Activated T-helper 1 cell treated with anti-CD3 and anti-CD28 coated beads, Interleukin-12 subunit alpha, Interleukin-12 subunit beta, Interleukin-2, Interleukin-4 antibody, amounts not matched to agents 30 ng/mL and 10 ng/mL and 1 ng/mL, durations not matched to agents 14 hours and 24 hours and 36 hours (primary cell): ENCODE measurements at places on chromosomes 7 and 10. TPM values are rescaled to one million over a fixed set of nuclear protein-coding genes. Genes with fewer than 3 reads are reported as not detected.
A peak's percentile ranks its signal among the peaks of the same experiment; 100 is the strongest.

Gene PDZD7
- total RNA-seq, result 0.47 and 0.54 TPM in 2 replicates

Gene HMX2
- total RNA-seq, result not detected in 2 replicates

Gene RNF148
- not detected in 2 replicates for total RNA-seq

Gene NEURL1
- total RNA-seq, result 3.4 and 3.6 TPM in 2 replicates

Gene STEAP1B
- 0.16 TPM in 1 of 2 replicates, not detected in the other for total RNA-seq

Gene MACC1
- not detected in 2 replicates for total RNA-seq

Gene ANKRD2
- not detected in 2 replicates for total RNA-seq

Gene PLAU
- 0.37 and 0.60 TPM in 2 replicates for total RNA-seq

Gene PNLIPRP1
- not detected in 2 replicates for total RNA-seq

- DNase-seq, result no peak
Measured at GRCh38 chr7:43870316-43870715, 999 bp upstream of the MRPS24 start.

GRCh38 chr7:28708033-28708951 lies 249.8 kb downstream of the TRIL start:
- no peak for DNase-seq

GRCh38 chr7:159091480-159092475 lies 52.9 kb downstream of the VIPR2 start:
- DNase-seq, result no peak

DNA sequence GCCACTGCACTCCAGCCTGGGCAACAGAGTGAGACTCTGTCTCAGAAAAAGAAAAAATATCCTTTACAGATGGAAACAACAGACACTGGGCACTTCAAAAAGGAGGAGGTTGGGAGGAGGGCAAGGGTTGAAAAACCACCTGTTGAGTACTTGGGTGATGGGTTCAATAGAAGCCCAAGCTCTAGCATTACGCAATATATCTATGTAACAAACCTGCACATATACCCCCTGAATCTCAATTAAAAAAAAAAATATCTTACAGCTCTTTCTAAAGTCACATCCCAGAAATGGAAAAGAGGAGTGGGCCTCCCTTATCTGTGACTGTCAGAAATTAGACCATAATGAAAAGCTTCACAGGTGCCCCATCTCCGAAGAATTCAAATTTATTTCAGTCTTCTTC lies 12.1 kb downstream of the VIM start:
- DNase-seq, result no peak

DNA sequence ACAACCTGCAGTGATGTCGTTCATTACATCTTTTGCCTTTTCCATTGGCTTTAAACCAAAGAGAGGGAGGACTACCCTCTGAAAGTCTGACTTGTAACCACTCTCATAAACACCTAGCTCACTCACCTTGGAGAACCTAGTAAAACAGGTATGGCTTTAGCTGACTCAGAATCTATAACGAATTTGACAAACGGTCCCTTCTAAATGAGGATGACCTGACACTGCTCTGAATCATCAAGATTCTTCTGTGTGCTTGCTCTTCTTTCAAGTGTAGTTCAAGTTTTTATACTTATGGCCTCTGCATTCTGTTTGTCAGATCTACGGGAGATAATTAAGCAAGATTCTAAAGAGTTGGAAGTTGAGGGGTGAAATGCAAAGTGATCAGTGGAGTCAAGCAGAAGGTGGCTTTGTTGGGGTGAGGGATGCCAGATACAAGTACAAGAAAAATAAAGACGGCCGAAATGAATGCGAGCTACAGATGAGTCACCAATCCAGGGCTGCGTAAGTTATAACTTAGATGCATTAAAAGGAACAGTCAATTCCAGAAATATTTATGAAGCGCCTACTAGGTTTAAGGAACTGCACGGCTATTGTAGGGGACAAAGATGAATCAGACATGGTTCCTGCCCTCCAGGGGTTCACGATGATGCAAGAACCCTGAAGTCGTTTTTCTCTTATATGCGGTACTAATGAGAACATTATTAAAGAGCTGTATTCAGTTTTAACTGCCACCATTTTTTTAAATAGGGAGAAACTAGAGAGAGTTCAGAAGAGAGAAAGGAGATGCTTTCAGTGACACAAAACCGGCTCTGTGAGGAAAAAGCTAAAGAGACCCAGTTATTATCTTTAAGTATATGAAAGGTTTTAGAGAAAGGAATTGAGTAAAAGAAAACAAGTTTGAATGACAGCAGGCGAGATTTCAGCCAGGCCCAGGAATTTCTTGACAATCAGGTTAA lies 6.5 kb downstream of the HIPK2 start:
- DNase-seq, result no peak

DNA sequence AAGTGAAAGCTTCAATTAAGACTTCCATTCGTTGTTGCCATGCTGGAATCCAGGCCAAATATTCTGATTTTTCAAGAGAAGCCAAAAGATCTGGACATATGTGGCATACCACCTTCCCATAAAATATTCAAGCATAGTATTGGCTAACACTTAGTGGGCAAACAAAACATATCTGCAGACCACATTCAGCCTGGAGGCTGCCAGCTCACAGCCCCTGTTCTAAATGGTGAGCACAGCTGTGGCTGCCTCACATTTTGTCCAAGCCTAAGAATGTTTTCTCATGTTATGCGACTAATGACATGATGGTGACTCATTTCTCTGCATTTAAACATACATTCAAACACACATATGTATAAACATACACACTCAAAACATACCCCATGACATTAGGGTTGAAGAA lies 10.6 kb upstream of the CALU start:
- DNase-seq, result no peak

DNA sequence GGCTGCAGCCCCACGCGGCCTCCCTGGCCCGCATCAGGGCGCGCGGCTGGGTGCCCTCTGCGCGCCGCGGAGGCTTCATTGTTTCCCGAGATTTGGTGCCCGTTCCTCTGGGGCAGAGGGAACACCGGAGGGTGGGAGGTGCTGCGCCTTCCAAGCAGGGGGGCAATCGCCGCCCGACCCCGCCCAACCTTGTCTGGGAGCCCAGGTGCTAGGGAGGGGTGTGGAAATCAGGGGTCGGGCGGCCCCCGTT lies 1.0 kb upstream of the NRP1 start:
- no peak for DNase-seq

GRCh38 chr7:118153551-118154177 lies 30.3 kb upstream of the LSM8 start:
- DNase-seq, result no peak

DNA sequence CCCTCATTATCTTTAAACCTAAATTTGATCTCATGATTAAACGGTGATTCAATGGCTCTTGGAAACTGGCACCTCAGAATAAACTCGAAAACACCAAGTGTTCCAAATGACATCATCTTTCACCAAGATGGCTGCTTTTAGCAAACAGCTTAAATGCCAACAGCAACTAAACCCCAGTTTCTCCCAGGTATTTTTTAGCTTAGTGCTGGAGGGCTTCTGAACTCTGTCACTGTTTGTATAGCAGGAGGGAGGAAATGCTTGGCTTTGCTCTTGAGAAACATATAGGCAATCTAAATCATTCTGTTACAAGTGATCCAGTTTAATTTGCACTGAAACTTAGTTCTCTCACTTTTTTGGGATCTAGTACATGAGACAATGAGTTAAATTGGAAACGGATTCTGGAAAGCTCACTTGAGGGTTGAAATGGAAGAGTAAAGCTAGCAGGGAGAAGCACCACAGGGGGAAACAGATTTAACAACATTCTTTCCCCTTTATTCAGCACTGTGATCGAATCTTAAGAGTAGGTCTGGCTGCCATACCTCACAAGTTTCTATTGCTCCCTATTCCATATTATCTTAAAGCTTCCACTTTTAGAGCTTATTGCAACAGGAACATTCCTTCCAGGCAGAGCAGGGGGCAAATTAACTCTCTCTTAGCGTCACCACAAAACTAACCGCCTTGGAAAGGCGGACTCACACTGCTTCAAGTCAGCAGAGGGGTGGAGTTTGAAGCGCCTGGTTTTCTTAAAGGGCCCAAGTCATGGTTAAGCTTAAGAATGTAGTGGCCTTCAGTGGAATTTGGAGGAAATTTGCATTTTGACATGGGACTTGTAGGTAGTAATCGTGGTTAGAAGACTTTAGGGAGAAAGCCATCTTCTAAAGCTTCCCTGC lies 1.8 kb upstream of the CCDC6 start:
- peak; percentile 44 for DNase-seq

DNA sequence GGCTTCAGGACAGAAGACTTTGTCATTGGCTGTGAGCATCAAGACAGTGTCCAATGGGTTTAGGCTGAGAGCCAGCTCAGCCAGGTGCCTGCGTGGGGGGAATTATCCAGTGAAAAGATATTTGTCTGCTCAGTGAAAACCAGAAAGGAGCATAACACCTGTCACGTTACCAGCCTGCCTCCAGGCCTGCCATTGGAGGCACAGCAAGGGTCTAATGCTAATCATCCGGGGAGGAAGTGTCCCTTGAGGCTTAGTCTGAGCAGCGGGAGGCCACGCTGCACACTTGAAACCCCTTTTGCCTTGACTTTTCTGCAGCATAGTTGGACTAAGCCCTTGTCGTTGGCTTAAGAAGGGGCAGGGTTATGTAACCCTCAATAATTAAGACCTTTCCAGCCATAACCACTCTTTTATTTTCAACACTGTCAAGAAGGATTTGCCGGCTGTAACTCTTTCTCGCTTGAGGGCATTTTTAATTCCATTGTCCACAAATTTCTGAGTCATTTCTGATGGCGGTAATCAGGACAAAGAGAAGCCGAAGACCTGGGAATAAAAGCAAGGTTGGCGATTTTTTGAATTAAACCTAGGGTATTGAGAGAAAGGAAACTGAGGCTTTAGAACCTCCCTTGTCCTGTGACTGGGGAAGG lies 639.6 kb upstream of the FOXK1 start:
- DNase-seq, result no peak

DNA sequence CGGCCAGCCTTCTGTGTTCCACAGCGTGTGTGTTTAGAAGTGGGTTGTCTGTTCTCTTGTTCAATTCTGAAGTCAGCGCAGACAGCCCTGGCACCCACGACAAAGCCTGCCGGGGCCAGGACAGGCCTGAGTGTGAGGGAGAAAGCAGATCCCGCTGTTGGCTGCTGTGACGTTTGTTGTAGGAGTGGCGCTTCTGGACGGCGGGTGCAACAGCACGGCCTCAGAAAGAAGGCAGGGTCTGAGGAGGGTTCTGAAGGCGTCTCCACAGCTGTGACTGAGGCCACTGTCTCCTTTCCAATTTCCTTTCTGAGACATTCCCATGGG lies 76.2 kb downstream of the VIPR2 start:
- DNase-seq, result no peak

DNA sequence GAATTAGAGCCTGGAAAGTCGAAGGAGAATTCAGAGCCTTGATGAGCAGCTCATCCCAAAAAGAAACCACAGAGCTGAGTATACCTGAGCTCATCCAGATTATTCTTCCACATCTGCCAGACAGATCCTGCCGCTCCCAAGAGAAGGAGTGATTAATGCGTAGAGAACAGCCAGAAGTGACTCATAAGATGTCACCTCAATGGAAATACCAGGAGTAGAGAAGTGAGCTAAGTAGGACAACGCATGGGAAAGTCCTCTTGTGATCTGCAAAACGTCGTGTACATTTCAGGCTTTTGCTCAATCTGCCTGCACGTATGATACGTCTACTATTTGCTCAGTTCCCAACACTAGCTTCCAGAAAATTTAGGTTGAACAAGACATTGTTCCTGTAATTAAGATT lies 230.5 kb upstream of the AUTS2 start:
- no peak for DNase-seq

GRCh38 chr7:27510541-27510940 lies 152.1 kb downstream of the HIBADH start:
- DNase-seq, result no peak

GRCh38 chr10:1393481-1393880 lies 337.3 kb downstream of the WDR37 start:
- DNase-seq, result no peak

DNA sequence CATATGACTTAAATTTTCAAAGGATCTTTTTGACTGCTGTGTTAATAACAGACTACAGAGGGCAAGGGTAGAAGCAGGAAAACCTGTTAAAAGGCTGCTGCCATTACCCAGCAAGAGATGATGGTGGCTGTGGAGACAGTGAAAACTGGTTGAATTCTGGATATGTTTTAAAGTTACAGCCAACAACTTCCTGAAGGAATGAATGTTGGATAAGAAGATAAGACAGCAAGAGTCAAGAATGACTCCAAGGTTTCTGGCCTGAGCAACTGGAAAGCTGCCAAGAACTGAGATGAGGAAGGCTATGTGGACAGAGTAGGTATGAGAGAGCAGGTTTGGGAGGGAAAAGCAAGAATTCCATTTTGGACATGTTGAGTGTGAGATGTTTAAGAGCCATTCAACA lies 19.1 kb downstream of the CNOT4 start:
- DNase-seq, result no peak

GRCh38 chr7:45682836-45683555 lies 108.8 kb downstream of the ADCY1 start:
- no peak for DNase-seq

DNA sequence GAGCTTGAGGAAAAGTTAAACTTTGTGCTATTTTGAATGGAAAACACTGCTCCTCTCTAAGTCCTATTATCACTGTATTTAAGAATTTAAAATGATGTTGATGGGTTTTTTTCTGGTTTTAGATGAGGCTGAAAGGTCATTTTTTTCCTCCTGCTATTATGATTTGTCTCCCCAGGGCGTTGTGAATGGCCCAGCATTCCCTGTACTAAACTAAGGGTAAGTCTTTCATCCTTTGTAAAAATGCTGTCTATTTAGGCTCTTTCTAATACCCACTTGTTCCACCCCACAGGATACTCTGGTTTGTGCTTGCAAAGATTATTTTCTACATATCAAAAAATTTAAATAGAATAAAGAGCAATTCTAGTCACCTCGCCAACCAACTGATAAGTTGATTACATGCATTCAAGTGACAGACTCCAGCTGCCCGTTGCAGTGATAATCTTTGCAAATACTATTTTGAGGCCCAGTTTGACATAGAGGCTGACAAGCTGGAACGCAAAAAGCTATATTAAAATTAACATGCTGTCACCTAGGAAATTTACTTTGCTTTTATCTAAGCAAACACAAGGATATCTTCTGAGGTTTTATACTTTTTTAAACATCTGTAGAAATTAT lies 222.3 kb upstream of the TMEM229A start:
- no peak for DNase-seq

GRCh38 chr7:55086413-55087201 lies 67.8 kb downstream of the EGFR start:
- no peak for DNase-seq

DNA sequence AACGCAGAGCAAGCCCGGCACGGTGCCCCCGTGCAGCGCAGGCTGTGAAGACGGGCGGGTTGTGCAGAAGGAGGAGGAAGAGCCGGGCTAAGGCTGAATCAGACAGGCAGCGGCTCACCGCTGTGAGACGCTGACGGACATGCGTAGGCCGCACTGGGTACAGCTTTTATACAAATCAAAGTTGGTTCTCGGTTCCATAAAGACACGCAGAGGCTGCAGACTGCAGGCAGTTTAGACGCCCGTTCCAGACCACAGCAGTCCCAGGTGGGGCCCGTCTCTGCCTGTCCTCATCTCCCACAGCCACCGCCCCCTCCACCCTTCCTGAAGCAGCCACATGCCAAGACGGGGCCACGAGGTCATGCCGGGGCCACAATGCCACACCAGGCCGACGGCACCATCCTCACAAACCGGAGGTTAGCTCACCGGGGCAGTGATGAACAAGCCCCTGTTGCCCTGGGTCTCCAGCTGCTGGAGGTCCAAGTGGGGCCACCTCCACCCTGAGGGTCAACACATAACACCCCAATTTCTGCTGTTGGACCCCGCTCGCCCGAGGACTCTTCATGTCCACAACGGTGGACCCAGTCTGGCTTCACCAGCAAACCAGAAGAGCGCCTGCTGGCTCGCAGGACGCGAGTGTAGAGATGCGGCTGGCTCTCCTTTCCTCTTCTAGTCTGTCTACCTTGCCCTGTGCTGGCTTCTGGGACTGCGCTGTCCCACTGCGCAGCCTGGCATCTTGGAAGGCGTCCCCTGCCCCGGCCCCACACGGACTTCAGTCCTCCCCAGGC lies 227.2 kb downstream of the ELFN1 start:
- no peak for DNase-seq

GRCh38 chr7:25279705-25280104 lies 51.4 kb upstream of the NPVF start:
- DNase-seq, result no peak
